ENCODE measurements at places on chromosomes 1 and 21. TPM values are rescaled to one million over a fixed set of nuclear protein-coding genes. Genes with fewer than 3 reads are reported as not detected.

DNA sequence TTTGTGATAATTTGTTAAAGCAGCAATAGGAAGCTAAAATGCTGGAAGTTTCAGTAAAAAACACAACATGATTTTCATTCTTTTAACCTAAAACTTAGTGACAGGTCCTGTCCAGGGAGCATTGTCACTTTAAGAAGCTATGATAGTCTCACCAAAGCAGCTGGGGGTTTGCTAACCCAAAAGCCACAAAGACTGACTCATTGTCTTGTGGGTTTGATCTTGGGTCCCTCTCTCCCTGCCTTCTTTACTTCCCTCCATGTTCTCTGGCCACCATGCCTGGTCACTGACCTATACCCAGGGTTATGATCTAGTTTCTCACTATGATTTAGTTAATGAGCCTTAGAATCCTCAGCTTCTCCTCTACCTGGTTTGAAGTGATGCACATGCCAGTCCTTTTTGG lies 213.5 kb upstream of the PTGFR start:
- H3K4me3 ChIP-seq, result no peak overlapping the region
- H3K36me3 ChIP-seq, result no peaks in the 10 kb centered on the region
- no peaks in the 10 kb centered on the region for H3K27me3 ChIP-seq
- peaks cover 23% of the 10 kb centered on the region for H3K4me1 ChIP-seq
- H3K27ac ChIP-seq, result peak overlapping the region; percentile 43
- peak; percentile 85 for DNase-seq

The LHX8 gene
- not detected for total RNA-seq

The PTPN22 gene
- total RNA-seq, result 0.28 TPM

DNA sequence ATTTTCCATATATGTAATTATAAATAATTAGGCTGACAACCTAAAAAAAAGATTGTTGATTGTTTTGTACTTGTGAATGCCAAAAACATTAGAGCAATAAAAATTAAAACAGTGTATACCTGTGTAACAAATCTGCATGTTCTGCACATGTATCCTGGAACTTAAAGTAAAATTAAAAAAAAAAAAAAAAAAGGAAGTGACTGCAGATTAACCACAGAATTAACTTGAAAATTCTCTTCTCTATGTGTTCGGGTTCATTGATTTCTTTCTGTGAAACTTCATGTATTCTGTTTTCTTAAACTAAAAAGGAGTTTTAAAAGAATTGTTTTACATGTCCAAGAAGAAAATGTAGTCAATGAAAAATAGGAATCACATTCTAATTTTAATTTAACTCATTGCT lies 95.7 kb downstream of the FASLG start:
- H3K27ac ChIP-seq, result no peak overlapping the region
- no peaks in the 10 kb centered on the region for H3K4me1 ChIP-seq
- DNase-seq, result no peak

- no peak overlapping the region for H3K27ac ChIP-seq
- H3K4me3 ChIP-seq, result no peak overlapping the region
- H3K27me3 ChIP-seq, result no peaks in the 10 kb centered on the region
- H3K36me3 ChIP-seq, result no peaks in the 10 kb centered on the region
- H3K4me1 ChIP-seq, result peaks cover 11% of the 10 kb centered on the region
- peak; percentile 75 for DNase-seq
These were observed 2.9 kb downstream of the DDI2 start for GRCh38 chr1:15620155-15620545.

The NHLH1 gene
- total RNA-seq, result not detected

- H3K36me3 ChIP-seq, result no peaks in the 10 kb centered on the region
- peaks cover 62% of the 10 kb centered on the region for H3K27me3 ChIP-seq
- H3K4me1 ChIP-seq, result peaks cover 4% of the 10 kb centered on the region
- DNase-seq, result peak; percentile 45
- no peak overlapping the region for H3K27ac ChIP-seq
These were observed 2.8 kb upstream of the HAPLN2 start for GRCh38 chr1:156616463-156616862.

All from IMR-90 (cell line).